ENCODE measurements at places on chromosomes 12 and 14. TPM values are rescaled to one million over a fixed set of nuclear protein-coding genes. Genes with fewer than 3 reads are reported as not detected.
A peak's percentile ranks its signal among the peaks of the same experiment; 100 is the strongest.

PRB2 gene
- not detected for polyA plus RNA-seq

PMEL gene
- polyA plus RNA-seq, result 1.1 TPM

ABCD2 gene
- 0.13 TPM for polyA plus RNA-seq

TRIAP1 gene
- polyA plus RNA-seq, result 32.9 TPM

RPS6KL1 gene
- 2.3 TPM for polyA plus RNA-seq

SYNDIG1L gene
- 0.39 TPM for polyA plus RNA-seq

KRT6C gene
- 0.10 TPM for polyA plus RNA-seq

GRCh38 chr12:105455261-105455660 is 124.8 kb downstream of the C12orf75 start:
- H3K27me3 ChIP-seq, result no peaks in the 10 kb centered on the region
- DNase-seq, result no peak
- no peaks in the 10 kb centered on the region for H3K36me3 ChIP-seq
- H3K4me1 ChIP-seq, result no peaks in the 10 kb centered on the region

DNA sequence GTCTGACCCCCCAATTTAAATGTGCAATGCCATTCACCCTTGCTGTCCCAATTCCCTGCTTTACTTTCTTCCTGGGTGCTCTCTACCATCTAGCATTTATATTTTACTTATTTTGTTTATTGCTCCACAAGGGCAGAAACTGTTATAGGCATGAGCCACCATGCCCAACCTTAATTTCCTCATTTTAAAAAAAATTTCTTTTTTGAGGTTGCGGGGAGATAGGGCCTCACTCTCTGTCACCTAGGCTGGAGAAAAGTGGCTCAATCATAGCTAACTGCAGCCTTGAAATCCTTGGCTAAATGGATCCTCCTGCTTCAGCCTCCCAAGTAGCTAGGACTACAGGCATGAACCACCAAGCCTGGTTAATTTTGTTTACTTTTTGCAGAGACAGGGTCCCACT is 13.0 kb downstream of the HPD start:
- no peaks in the 10 kb centered on the region for H3K27me3 ChIP-seq
- no peak for DNase-seq
- H3K36me3 ChIP-seq, result no peaks in the 10 kb centered on the region
- no peak overlapping the region for H3K27ac ChIP-seq
- H3K4me3 ChIP-seq, result no peak overlapping the region

DNA sequence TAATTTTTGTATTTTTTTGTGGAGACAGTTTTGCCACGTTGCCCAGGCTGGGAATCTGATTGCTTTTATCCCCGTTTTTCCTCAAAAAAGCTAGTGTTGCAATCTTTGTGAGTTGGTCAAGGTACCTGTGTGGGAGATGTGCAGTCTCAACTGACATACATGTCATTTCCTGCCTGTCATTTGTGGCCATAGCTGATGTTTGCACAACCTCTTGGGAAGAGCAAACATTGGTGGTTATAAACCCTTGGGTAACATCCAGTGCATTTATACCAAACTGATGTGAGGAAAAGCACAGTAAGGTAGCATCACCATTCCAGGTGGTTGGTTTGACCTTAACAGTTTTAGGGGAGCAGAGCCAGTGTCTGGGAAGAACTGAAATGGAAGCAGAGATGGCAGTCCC is 54.7 kb downstream of the ATG14 start:
- no peaks in the 10 kb centered on the region for H3K4me1 ChIP-seq
- DNase-seq, result no peak
- no peak overlapping the region for H3K27ac ChIP-seq
- no peaks in the 10 kb centered on the region for H3K27me3 ChIP-seq

DNA sequence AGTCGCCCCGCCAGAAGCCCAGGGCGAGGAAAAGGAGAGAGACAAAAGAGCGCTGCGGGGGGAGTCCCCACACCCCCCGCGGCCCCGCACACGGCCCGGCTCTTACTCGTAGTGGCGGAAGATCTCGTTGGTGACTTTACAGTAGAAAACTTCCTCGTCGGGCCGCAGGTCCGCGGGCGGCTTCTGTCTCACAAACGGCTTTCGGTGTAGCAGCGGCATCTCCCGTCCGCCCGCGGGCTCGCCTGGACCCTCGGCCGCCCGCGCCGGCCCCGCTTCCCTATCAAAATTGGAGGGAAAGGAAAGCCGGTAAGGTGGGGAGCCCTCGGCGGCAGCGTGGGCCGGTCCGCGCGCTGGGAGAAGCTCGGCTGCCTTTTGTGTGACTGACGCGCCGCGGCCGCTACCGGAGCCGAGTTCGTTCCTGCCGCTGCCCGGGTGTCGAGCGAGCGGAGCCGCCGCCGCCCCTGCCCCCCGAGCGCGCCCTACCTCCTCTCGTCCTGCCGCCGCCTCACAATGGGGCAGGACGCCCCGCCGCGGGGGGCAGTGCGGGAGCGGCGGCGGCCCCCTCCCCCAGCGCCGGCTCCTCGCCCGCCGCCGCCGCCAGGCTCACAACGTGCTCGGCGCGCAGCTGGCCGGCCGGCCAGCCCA is 652 bp downstream of the BAZ1A start:
- H3K36me3 ChIP-seq, result no peaks in the 10 kb centered on the region
- H3K27me3 ChIP-seq, result no peaks in the 10 kb centered on the region
- peak overlapping the region; percentile 97 for H3K4me3 ChIP-seq
- H3K4me1 ChIP-seq, result peaks cover 3% of the 10 kb centered on the region
- H3K27ac ChIP-seq, result peak overlapping the region; percentile 99

DNA sequence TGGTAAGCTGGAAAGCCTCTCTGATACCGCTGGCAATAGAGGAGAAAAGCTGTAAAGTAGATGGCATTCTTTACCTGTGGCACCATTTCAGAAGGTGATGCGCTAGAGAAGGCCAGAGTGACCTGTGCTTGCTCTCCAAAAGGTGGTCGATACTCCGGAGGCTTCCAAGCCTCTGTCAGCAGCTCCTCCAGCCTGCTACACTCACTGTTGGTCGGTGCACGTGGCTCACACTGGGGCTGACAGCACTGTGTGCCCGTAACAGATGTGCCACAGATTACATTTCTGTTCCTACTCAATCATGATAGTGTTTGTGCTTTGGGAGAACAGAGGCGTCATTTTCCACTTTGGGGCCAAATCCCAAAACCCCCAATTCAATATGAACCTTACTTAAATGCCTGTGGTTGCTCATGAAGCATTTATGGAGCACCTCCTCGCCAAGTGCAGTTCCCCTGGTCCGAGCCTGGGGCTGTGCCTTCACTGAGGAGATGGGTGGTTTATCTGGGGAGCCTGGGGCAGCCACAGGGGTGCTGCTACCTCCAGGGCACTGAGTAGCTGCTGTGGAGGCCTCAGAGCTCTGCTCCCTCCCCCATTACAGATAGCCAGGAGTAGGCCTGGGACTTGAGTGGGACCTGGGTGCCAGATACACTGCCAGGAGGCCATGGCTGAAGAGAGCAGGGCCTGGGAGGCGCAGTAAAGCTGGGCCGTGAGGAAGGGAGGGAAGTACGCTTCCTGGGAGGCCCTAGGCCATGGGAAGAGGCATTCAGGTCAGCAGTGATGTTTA is 26.8 kb downstream of the CCNK start:
- DNase-seq, result no peak
- no peaks in the 10 kb centered on the region for H3K27me3 ChIP-seq
- no peak overlapping the region for H3K27ac ChIP-seq
- no peaks in the 10 kb centered on the region for H3K4me1 ChIP-seq
- no peak overlapping the region for H3K4me3 ChIP-seq

DNA sequence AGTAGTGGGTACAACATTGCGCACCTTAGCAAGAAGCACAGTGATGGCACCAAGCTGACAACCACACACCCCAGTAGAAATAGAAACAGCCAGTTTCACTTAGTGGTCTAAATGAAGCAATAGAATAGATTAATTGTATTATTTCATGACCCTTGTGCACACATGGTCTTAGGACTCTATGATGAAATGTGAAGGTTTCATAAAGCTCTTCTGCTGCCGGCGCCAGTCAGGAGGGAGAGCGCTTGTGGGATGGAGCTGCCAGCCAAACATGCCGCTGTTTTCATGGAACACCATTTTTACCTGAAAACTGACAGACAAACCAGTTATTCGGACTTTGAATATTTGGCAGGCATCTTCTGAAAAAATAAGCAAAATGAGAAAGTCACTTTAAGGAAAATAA is 100.0 kb downstream of the PPP2R5C start:
- no peak for DNase-seq
- peaks cover 11% of the 10 kb centered on the region for H3K4me1 ChIP-seq
- H3K36me3 ChIP-seq, result no peaks in the 10 kb centered on the region
- H3K27ac ChIP-seq, result peak overlapping the region; percentile 70
- H3K4me3 ChIP-seq, result no peak overlapping the region

- no peak overlapping the region for H3K27ac ChIP-seq
- peaks cover 8% of the 10 kb centered on the region for H3K36me3 ChIP-seq
- H3K4me1 ChIP-seq, result no peaks in the 10 kb centered on the region
- no peaks in the 10 kb centered on the region for H3K27me3 ChIP-seq
Observed at GRCh38 chr12:47778881-47779280, 5.8 kb downstream of the SLC48A1 start.

DNA sequence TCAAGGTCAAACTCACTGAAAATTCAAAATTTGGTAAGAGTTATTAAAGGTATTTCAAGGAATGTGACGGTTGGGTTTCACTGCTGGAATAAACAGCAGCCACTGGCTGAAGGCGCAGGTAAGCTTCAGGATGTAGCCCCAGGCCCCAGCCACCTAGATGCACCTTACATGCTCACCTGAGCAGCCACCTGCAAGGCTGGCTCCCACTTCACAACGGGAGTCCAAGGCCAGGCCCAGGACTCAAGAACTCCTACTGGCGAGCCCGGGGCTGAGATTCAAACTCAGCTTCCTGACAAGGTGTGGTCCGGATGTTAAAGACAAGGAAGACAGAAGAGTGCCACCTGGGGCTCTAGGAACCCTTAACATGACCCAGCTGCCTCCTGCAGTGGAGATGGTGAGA is 78.4 kb downstream of the ITPK1 start:
- peaks cover 19% of the 10 kb centered on the region for H3K4me1 ChIP-seq
- H3K36me3 ChIP-seq, result no peaks in the 10 kb centered on the region
- no peaks in the 10 kb centered on the region for H3K27me3 ChIP-seq
- H3K4me3 ChIP-seq, result no peak overlapping the region

GRCh38 chr14:38561657-38562056 is 305.8 kb upstream of the CLEC14A start:
- H3K27ac ChIP-seq, result no peak overlapping the region
- no peak overlapping the region for H3K4me3 ChIP-seq
- no peaks in the 10 kb centered on the region for H3K27me3 ChIP-seq
- DNase-seq, result no peak
- no peaks in the 10 kb centered on the region for H3K4me1 ChIP-seq

DNA sequence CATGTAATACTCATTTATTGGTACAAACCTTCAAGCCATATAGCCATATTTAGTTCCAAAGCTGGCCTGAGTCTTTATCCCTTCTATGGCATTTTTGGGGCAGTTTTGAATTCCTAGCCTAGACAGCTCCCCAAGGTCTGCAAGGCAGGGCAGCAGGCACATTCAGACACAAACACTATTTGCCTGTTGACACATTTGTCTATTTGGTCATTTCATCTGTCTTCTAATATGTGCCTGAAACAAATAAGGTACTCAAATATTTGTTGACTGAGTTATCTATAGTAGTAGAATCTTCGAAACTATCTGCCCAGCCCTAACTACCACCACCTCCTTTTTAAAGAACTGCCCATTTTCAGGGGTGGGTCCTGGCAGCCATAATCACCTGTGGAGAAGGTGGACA is 9.3 kb downstream of the PPM1H start:
- no peak for DNase-seq
- H3K4me1 ChIP-seq, result no peaks in the 10 kb centered on the region
- no peaks in the 10 kb centered on the region for H3K27me3 ChIP-seq
- H3K4me3 ChIP-seq, result no peak overlapping the region
- H3K36me3 ChIP-seq, result no peaks in the 10 kb centered on the region

DNA sequence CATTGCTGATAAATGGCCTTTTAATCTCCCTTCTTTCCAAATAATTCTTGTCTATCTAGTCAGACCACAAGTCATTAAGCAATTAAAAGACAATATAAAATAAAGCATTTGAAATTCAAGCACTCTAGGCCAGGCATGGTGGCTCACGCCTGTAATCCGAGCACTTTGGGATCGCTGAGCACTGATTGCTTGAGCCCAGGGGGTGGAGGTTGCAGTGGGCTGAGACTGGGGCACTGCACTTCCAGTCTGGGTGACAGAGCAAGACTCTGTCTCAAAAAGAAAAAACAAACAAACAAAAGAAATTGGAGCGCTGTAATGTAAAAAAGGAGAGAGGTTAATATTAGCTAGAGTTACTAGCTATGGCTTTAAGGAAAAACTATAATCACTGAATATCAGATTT is 30.5 kb upstream of the CSRP2 start:
- H3K27ac ChIP-seq, result no peak overlapping the region
- no peak overlapping the region for H3K4me3 ChIP-seq
- H3K36me3 ChIP-seq, result no peaks in the 10 kb centered on the region
- H3K4me1 ChIP-seq, result peaks cover 22% of the 10 kb centered on the region

GRCh38 chr12:114608509-114608908 is 75.5 kb downstream of the TBX3 start:
- H3K27ac ChIP-seq, result no peak overlapping the region
- DNase-seq, result no peak
- H3K4me3 ChIP-seq, result no peak overlapping the region
- H3K36me3 ChIP-seq, result no peaks in the 10 kb centered on the region

- peak; percentile 68 for DNase-seq
- H3K4me1 ChIP-seq, result no peaks in the 10 kb centered on the region
- no peak overlapping the region for H3K27ac ChIP-seq
- H3K27me3 ChIP-seq, result no peaks in the 10 kb centered on the region
Observed at GRCh38 chr12:22709292-22709691, 84.3 kb downstream of the ETNK1 start.

DNA sequence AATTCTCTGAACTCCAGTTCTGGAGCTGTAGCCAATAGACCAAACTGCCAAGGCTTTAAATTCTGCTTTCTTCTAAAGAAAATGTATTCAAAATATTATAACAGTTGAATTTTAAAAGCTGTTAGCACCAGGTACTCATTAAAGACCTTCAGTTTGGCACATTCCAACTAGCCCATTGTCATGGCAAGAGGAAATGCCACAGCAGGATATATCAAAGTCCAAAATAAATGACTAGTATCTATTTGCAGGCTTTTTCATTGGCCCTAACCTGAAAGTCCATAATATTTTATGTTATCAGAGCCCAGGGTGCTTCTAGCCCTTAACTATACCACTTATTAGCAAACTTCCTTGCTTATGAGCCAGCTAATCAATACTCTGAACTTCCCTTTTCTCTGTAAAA is 3.1 kb upstream of the RIC8B start:
- no peak overlapping the region for H3K4me3 ChIP-seq
- H3K36me3 ChIP-seq, result no peaks in the 10 kb centered on the region
- H3K27me3 ChIP-seq, result no peaks in the 10 kb centered on the region
- no peak overlapping the region for H3K27ac ChIP-seq

DNA sequence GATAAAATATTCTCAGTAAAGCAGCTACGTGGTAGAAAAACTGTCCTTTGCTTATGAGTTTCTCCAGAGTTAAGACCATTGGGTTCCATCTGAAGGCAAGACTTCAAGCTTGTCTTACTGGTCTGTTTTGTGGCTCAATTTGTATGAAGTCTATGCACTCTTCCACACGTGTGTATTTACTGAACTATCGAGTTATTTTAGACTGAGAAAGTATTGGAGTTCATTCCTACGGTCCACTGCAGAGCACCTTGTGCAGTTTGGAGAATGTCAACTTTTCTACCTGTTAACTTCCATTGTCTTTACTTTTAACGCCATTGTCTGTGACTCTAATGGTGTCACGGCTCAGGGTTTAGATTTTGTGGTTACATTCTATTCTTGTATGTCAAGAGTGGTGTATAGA is 3.7 kb downstream of the HIF1A start:
- H3K36me3 ChIP-seq, result no peaks in the 10 kb centered on the region
- no peak overlapping the region for H3K4me3 ChIP-seq
- H3K27me3 ChIP-seq, result no peaks in the 10 kb centered on the region
- H3K27ac ChIP-seq, result no peak overlapping the region
